Sigmoid colon (tissue), 7 donors: ENCODE measurements at places on chromosomes 5 and 9. TPM values are rescaled to one million over a fixed set of nuclear protein-coding genes. Genes with fewer than 3 reads are reported as not detected.
A peak's percentile ranks its signal among the peaks of the same experiment; 100 is the strongest.

DNA sequence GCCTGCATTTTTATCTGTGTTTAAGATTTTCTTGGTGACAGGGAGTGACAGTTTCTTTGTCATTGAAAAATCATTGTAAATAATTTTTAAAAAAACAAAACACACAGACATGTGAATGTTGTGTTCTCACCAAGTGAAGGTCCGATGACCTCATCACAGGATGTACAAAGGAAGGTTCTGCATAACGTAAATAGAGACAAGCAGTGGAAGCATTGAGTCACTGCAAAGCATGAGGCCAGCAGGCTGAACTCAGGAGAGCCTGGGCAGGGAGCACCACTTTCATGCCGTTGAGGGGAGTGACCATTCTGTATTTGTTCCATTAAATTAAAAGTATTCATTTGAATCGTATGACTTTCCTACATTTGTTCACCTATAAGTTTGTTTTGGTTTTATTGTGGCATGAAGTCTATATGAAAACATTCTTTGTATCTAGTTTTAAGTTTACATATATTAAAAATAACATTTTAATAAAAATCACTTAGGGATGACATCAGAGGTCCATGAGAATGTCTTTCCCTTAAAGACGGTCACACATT, 70.4 kb upstream of the TLE1 start:
- DNase-seq = no peak

The EPB41L4B gene
- 0.81 TPM for total RNA-seq

The TXNDC8 gene
- not detected for total RNA-seq

The EPB41L4A gene
- 75.3 TPM for total RNA-seq

- DNase-seq = no peak
Observed at GRCh38 chr5:16461026-16461425, 4.6 kb downstream of the ZNF622 start.

The ABO gene
- total RNA-seq = 0.36 TPM

The IL33 gene
- total RNA-seq = 53.2 TPM

GRCh38 chr9:77016526-77017504, 2.6 kb upstream of the FOXB2 start:
- no peak for DNase-seq

DNA sequence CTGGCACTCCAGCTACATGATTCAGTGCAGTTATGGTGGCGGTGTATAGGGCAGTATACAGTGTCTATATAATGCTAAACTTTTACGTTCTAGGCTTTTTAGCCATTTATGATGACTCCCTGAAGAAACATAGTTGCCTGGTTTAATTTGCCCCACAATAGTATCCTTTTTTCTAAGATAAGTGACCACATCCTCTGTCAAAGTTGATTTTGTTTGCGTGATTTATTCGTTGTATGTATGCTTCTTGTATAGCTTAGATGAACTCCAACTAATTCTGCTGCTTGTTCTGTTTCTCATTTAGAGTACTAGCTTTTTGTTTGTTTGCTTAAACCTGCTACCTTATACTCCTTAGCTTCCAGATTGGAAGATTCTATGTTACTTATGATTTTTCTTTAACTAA, 83.6 kb downstream of the ERMP1 start:
- DNase-seq = no peak

DNA sequence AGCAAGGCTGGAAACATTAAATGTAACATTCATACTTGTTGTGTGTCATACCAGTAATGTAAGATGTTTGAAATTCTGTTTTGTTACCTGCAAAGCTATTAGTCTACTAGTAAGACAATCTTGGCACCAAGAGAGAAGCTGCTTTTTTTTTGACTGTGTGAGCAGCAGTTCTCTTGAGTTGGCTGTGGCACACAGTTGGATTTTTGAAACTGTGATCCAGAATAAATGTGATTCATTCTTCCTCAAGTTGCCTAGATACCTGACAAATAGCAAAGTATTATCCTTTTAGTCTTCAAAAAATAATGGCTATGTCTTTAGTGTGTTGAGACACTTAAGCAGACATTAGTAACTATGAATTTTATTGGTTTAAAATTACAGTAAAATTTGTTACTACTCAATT, 57.2 kb upstream of the HAPLN1 start:
- no peak for DNase-seq

- peak; percentile 40 for DNase-seq
Observed at GRCh38 chr9:114299286-114300152, 23.4 kb upstream of the ORM1 start.

- no peak for DNase-seq
Observed at GRCh38 chr9:92254381-92255337, 38.8 kb downstream of the IARS1 start.

- no peak for DNase-seq
Observed at GRCh38 chr9:135363596-135363995, 116.0 kb upstream of the PPP1R26 start.

- no peak for DNase-seq
Observed at GRCh38 chr9:125536167-125536772, 170.7 kb downstream of the MAPKAP1 start.

The SLC36A2 gene
- total RNA-seq = not detected

DNA sequence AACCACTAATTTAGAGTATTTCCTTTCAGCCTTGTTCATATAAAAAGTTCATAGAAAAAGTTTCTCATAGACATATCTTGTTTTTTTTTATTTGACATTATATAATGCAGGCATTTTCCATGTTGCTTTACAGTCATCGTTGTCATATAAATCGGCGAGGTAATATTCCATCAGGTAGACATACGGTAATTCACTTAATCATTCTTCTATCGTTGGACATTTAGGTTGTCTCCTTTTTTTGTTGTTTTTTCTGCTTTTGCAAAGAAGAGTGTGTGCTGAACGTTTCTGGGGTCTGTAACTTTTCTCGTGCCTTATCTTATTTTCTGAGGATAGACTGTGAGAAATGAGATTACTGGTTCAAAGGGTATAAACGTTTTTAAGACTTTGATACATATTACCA, 283.6 kb downstream of the ARHGAP26 start:
- DNase-seq = no peak

The ABITRAM gene
- 5.6 TPM for total RNA-seq

GRCh38 chr5:53291528-53291927, 182.0 kb upstream of the MOCS2 start:
- DNase-seq = no peak

DNA sequence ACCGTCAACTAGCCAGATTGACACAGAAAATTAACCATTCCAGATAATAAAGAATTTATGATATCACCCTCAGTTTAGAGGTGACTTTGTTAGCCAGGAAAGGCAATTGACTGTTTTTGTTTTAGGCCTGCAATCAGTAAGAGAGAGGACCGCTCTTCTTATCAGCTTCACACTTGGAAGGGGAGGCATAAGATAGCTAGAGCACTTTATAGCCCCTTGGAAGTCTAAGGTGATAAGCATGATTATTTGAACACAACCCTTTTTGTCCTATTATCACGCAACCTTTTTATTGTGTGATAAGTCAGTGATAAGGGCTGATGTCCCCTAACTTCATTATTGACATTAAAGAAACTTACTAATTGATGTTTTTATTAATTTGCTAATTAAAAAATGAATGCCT, 162.6 kb upstream of the CDKN2B start:
- no peak for DNase-seq

GRCh38 chr9:81549500-81550206, 139.7 kb downstream of the TLE1 start:
- DNase-seq = no peak

GRCh38 chr9:33044677-33045282, 19.7 kb downstream of the DNAJA1 start:
- no peak for DNase-seq

DNA sequence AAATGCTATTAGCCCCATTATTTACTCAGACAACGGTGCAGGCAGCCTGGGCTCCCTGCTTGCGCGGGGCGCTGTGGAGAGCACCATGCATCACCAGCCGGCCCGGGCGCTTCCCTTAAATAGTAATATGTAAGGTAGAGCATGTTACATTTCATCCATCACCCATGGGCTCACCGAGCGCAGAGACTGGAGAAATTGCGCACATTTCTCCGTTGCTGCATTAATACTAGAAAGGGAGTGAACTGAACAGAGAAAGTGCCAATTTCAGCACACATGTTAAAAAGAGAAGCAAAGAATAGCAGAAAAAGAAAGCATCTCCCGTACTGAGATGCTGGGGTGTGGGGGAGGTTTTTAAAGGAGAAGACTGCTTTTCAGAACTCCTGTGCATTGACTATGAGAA, 400.3 kb downstream of the ZSWIM6 start:
- DNase-seq = no peak

The C5 gene
- total RNA-seq = 6.4 TPM

DNA sequence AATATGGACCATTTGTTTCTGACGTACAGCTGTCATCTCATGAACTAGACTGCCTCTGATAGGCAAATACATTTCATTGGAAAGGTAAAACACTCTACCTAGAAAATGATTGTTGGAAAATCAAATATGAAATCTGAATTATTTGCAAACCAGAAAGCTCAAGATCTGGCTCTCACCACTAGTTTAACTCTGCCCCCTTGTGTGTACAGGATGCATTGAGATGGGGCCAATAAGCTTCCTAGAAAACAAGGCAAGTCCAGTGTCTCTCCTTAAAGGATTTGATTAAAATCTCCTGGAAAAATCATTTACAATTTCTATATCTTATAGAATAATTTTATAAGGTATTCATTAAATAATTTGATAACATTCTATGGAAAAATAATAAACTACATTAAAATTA, 311.9 kb upstream of the ANKH start:
- no peak for DNase-seq

DNA sequence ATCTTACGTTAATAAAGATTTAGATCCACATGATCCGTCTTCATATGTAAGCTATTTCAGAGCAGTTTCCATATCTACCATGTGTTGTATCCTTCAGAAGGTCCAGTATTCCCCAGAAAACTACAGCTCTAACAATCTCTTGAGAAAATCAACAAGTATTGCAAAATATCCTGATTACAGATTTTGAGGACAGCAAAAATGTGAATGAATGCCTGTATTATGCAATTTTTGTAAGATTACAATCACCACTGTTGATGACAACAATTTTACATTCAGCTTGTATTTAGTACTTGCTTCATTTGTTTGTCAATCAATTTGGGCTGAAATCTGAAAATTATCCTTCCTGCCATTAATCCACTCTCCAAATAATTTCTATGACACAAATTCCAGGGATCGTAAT, 43.0 kb upstream of the FLT4 start:
- DNase-seq = no peak

The HK3 gene
- total RNA-seq = 9.5 TPM

DNA sequence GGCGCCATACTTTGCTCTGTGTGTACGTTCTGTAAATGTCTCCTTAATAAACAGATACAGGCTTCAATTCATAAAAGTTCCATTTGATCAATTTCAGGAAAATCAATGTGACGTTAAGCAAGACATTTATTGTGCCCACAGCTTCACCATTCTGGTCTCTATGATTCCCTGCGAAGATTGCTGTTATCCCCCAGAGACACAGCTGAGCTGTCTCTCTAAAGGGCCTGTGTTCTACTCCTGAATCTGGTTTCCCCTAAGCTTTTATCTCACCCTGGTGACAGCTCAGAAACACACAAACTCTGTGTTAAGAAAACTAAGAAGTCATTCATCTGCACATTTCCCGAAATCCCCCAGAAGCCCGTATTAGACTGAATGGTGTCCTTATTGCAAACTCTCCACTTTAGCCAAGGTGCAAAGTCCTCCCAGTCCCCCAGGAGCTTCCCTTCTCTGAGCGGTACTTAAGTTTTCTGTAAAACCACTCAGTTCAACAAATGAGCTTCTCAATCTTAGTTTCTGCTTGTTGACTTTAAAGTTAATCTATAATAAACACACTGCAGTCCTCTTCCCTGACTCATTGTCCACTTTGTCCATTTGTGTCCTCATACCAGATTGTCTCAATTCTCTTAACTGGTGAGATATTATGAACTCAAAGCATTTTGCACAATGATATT, 1.4 kb upstream of the C5orf15 start:
- DNase-seq = no peak

GRCh38 chr9:81579381-81579780, 110.0 kb downstream of the TLE1 start:
- no peak for DNase-seq

DNA sequence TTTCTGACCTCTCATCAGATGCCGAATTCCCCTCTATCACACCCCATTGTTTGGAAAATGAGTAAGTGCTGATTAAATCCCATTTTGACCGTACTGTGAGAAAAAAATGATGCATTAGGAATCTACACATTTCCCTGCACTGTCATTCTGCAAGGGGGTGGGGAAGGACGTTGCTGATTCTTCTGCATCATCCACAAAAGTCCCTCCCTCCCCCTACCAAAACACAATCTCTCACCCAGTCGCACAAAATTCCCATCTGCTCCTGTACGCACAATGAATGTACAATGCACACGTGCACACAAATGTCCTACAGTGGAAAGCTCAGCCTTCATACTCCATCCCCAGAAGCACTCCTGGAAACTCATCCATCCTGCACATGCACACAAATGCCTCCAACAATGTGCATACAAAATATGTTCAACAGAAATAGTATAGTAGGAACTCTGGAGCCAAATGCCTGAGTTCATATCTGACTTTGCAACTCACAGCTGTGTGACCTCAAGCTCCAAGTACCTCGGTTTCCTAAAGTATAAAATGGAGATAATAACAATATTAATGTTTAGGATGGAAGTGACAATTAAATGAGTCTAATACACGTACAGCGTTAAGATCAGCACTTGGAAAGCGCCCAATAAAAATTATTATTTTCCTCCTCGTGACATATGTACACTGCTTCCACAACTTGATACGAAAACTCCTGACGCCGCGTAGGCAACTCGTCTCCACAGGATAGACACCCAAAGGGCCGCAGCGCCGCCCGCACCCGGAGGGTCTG, 809 bp downstream of the TNIP1 start:
- DNase-seq = no peak

DNA sequence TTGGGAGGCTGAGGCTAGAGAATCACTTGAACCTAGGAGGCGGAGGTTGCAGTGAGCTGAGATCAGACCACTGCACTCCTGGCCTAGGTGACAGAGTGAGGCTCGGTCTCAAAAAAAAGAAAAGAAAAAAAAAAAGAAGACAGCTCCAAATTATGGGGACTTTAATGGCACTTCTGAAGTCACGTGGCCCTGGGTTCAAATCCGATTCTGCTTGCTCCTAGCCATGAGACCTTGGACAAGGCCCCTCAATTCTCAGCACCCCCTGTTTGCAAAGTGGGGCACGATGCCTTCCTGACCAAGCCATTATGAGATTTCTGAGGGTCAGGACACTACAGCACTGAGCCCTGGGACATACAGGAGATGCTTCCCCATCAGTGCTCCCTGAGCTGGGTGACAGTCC, 1.1 kb upstream of the ENG start:
- DNase-seq = no peak

GRCh38 chr5:16413166-16413860, 52.3 kb downstream of the ZNF622 start:
- no peak for DNase-seq

The BARHL1 gene
- total RNA-seq = not detected

DNA sequence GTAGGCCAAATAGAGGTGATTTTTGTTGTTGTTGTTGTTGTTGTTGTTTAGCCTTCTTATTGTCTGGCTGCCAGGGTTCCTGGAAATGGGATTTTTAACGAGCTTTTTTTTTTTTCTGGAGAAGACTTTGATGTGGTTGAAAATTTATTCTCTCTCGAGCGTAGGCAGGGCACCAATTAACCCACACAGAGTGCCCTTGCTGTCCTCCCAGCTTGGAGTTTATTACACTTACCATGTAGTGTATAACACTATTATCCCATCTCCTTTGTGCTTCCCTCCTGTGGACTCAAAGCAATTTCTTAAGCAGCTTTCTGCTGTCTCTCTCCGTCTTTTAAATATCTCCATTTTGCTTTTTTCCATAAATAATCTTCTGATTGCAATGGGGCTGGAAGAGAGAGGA, 57.4 kb downstream of the OR2K2 start:
- DNase-seq = no peak
